ENCODE measurements at places on chromosomes 16 and 17.
A peak's percentile ranks its signal among the peaks of the same experiment; 100 is the strongest.

DNA sequence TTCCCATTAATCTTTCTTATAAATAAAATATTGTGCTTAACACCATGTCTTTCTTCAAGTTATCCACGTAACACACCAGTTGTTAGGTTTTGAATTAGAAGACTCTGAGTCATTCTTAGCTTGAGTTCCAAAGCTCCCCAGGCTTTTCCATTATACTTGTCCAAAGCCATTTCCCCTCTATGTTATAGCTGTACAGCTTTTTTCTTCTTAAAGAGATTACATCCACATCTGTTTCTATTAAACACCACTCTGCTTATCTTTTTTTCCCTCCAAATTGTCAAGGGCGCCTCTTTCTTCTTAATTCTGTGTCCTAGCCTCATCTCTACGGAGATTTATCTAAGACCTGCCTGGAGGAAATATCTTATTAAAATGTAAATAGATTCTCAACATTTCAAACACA, 139.4 kb upstream of the CPHXL start:
- no peak for DNase-seq

DNA sequence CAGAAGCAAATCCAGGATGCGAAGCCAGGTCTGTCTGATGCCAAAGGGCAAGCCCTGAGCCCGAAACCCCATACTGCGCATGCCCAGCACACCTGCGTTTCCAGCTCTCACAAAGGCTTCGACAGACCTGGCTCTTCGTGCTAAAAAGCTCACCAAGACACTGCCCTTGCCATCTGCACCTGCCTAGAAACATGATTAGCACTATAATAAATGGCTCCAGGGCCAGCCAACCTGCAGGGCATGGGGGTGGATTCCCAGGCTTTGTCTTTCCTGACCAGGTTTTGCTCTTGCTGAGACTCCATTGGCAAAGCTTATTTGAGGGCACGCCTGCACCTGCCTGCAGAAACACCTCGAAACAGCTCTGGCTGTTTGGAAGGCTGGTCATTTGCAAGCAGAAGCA, 14.4 kb upstream of the PLD6 start:
- DNase-seq, result no peak

DNA sequence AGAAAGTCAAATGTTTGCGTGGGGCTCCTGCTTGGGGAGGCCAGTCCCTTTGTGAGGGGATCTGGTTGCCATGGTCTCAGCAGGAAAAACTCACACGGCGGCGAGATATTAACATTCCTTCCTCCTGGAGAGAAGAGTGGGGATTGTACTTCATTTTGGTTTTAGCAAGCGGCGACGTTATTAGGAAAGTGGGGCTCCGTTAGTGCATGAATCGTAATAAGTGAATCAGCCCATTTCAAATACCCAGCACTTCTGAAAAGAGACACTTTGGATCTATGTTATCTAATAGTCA, 41.6 kb upstream of the METRNL start:
- DNase-seq, result no peak

DNA sequence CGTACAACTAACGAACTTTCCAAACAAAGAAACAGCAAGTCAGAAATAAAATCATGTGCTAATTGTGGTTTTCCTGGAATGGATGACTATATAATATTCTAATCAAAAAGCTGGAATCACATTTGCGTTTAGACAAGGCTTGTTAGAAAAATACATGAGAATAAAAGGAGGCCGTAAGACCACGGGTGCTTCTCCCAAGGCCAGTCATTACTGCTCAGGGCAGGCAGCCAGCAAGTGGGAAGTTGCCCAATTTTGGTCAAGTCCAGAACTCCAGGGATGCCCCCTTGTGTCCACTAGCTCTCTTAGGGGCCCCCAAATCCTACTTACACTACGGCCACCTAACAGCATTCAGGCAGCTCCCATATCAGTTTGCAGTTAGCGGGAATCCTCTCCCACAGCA, 25.9 kb upstream of the LYRM9 start:
- no peak for DNase-seq

- peak; percentile 94 for DNase-seq
Measured at GRCh38 chr16:66552286-66553177, at the start of gene CKLF. Gene CKLF (plus strand): TSS chr16:66552576. CDS start chr16:66552716, 140 bp downstream.

DNA sequence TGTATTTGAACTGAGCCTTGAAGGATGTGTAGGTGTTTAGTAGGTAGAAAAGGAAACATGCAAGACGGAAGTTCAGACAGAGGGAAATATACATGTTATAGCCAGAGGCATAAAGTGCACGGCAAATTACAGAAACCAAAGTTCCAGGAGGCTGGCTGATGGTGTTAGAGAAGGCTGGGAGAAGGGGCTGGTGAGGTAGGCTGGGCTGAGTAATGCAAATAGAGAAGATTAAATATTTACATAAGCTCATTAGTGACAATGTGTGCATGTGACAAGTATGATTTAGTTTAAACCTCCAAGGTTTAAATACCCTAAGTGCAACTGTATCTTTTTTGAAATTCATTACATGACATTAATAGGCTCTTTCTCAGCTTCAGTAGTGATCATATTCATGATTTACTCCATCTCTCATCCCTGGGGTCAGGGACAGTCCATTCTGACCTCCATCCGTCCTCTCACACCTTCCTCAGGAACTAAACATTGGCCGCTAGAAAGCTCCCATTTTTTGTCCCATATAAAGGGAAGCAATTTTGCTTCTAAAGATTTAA, 399.8 kb upstream of the SALL1 start:
- DNase-seq, result no peak

GRCh38 chr17:44220213-44221083, 973 bp upstream of the UBTF start:
- peak; percentile 81 for DNase-seq

GRCh38 chr16:71674229-71674628, 48.2 kb downstream of the MARVELD3 start:
- no peak for DNase-seq

DNA sequence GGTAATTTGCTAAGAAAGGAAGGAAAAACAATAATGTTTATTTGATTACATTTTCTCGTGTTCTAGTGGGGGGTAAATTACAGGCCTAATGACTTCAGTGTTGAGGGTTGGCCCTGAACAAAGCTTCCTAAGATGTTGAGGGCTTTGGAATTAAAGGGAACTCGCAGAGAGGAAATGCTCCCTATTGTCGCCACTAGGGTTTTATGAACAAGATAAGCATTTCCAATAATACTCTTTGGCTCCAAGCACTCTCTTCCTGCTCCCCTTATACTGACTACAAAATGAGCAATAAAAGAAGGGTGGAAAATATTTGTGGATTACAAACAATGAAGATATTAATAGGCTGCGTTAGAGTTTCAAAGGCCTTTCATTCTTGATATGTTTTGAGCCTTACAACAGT, 363.6 kb downstream of the HS3ST3B1 start:
- no peak for DNase-seq

GRCh38 chr16:1877804-1878203, 5.8 kb upstream of the MEIOB start:
- no peak for DNase-seq

DNA sequence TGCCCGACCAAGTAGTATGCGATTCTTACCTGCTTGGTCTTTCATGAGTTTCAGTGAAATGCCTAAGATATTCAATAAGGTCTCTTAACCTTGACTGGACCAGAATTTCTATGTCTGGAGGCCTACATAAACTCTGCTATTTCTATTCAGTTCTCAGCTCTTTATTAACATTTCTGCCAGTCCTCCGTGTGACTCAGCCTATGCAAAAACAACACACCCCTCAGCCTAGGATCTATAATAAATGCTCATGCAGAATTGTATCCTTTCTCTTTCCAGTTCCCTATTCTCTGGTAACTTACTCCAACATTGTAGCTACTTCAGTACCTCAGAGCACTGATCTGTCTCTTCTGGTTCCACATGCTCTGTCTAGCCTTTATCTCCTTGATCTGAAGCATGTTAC, 1507.4 kb downstream of the CDH11 start:
- DNase-seq, result no peak

GRCh38 chr17:45409659-45410076, 23.0 kb downstream of the ARHGAP27 start:
- peak; percentile 52 for DNase-seq
